ENCODE measurements at places on chromosomes 6 and 20.

DNA sequence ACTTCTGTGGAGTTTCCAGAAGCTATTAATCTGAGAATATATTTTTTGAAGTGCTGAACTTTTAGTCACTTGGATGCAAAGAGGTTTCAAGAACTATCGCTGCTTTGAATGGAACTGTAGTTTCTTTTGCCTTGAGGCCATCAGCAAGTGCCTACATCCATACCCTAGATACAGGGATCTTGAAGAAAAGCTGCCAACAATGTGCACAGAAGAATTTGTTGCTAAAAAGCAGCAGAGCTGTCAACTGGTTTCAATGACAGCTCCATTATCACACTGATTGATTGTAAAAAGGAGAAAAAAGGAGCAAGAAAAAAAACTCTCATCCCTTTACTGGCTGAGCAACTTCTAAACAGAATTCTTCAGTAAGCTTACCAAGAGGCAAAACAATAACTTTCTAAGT lies 251.0 kb upstream of the NRSN1 start:
- DNase-seq = no peak

- no peak for DNase-seq
Measured at GRCh38 chr6:140316966-140317365, 942.5 kb upstream of the CITED2 start.

DNA sequence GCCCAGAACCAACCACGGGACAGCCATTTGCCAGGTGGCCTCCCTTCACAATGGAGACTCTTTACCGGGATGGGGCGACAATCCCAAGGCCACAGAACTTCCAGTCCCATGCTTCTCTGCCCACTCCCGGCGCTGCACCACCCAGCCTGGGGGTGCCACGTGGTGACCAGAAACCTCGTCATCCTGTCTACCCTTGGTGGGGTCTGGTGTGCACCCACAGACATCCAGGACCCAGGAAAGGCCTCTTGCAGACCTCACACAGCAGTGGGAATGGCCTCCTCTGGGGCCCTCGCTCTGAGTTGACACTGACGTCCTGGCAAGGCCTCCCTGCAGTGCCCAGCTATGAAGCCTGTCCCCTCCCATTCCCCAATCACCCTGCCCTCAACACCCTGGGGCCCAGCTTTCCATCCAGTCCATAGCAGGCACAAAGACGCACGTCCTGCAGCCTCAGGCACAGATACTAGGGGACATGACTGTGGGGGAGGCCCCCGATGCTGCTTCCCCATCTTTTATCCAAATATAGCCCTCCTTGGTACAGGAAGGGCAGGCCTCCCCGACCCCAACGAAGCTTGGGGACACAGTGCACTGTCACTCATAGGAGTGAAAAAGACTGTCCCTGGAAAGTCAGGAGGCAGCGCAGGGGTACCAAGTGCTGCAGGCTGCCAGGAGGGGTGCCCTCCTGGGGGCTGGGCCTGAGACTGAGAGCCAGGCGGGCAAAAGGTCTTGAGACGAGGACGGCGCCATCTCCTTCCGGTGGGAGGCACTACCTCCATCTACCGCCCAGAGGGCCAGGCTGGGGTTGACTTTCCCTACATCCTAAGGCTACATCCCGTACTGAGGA lies 7.2 kb downstream of the CST7 start:
- DNase-seq = no peak

DNA sequence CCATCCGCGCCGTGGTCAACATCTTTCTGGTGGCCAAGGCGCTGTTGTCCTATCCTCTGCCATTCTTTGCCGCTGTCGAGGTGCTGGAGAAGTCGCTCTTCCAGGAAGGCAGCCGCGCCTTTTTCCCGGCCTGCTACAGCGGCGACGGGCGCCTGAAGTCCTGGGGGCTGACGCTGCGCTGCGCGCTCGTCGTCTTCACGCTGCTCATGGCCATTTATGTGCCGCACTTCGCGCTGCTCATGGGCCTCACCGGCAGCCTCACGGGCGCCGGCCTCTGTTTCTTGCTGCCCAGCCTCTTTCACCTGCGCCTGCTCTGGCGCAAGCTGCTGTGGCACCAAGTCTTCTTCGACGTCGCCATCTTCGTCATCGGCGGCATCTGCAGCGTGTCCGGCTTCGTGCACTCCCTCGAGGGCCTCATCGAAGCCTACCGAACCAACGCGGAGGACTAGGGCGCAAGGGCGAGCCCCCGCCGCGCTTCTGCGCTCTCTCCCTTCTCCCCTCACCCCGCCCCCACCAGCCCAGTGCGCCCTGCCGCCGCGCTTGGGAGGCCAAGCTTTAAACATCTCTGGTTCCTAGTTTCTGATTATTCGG lies 4.0 kb downstream of the SLC32A1 start:
- no peak for DNase-seq

- DNase-seq = no peak
Measured at GRCh38 chr20:2385496-2385895, 4.8 kb downstream of the TGM6 start.

DNA sequence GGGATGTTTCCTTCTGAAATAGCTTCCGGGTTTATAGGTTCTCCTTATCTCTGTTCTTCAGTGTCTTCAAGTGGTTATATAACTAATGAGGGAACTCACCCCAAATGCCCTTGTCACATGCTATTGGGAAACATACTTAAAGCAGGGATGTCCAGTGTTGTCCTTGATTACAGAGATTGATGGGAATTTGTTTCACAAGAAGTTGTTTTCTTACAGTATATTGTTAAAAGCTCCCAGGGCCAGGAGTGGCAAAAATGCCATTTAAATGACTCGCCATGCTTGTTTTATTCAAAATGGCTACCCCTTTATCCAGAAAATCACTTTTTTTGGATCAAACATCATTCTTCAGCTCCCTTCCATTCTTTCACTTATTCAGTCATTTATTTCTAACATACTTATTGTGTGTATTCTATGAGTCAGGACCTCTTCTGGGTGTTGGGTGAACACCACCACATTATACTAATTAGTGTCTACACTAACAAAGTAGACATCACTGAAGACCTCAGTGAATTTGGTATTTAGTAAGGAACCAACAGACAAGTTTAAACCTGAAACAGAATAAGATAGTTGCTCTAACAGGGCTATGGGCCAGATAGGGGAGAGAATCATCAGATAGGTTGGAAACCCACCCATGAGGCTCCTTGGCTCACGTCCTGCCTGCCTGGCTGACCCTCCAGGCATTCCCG lies 791.1 kb downstream of the MAFB start:
- DNase-seq = no peak

DNA sequence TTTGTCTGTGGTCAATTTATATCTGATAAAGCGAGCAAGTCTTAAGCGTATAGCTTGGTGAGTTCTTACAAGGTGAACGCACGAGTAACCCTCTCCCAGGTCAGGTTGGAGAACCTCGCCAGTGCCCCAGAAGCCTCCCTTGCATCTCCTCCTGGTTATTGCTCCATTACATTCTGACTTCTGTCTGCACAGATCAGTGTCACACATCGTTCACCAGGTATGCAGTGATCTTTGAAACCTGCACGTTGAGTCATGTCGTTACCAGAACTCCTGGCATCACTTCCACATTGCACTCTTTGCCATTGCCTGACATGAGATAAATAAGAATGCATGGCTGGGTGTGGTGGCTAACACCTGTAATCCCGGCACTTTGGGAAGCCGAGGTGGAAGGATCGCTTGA lies 44.2 kb downstream of the AKAP12 start:
- DNase-seq = no peak

GRCh38 chr6:77715588-77715987 lies 62.7 kb downstream of the MEI4 start:
- no peak for DNase-seq

DNA sequence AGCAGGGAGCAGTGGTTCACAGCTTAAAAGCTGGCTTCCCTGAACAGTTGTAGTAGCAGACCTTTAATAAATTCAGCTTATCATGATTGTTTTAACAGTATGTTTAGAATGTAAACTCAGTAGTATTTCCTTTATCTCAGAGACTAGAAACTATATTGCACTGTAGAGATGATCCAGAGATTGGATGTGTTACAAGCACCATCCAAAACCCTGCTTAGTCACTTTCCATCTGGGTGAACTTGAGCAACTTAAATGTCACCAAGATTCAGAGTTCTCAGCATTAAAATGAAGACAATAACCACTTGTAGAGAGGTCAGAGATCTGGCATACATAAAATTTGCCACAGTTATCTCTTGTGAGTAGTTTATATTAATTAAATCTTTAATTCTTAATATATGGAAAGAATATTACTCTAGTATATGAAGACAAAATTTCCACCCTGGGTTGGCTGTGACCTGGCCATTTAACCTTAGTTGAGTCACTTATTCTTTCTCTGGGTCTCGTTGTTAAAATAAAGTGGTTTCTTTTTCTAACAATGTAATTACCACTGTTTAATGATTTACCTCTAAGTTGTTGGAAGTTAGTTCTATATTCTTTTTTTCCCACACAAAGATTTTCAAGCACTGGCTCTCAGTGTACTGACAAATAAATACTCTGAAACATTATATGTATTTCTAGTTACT lies 239.2 kb upstream of the FKBP1C start:
- DNase-seq = no peak

GRCh38 chr6:26412228-26412627 lies 10.2 kb downstream of the BTN3A1 start:
- no peak for DNase-seq

- no peak for DNase-seq
Measured at GRCh38 chr6:106973018-106973835, 1.3 kb downstream of the CD24 start.

- no peak for DNase-seq
Measured at GRCh38 chr6:79232696-79233462, 1.6 kb downstream of the HMGN3 start.

DNA sequence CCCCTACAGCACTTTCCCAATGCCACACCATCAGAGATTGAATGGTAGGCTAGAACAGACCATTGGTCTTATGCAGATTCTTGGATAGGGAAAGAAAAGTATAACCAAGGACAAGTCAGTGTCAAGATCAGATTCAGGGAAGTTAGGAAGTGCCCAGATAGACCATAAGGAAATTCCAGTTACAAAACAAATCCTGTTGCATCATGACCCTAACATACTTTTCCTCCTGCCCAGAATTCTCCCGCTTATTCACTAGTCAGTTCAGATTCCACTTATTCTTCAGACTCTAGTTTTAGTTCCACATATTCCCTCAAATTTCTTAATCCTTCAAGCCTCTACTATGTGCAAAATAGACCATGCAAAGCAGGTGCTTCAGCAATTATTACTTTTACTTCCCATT lies 20.7 kb downstream of the METTL24 start:
- DNase-seq = no peak

DNA sequence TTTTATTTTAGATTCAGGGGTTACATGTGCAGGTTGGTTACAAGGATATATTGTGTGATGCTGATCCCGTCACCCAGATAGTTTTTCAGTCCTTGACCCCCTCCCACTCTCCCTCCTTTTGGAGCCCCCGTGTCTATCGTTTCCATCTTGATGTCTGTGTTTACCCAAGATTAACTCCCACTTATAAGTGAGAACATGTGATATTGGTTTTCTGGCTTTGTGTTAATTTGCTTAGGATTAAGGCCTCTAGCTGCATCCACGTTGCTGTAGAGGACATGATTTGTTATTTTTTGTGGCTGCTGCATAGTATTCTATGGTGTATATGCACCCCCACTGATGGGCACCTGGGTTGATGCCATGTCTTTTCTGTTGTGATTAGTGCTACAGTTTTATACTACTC lies 178.6 kb downstream of the PLCB1 start:
- DNase-seq = no peak

GRCh38 chr20:40930561-40930960 lies 98.1 kb upstream of the TOP1 start:
- no peak for DNase-seq

DNA sequence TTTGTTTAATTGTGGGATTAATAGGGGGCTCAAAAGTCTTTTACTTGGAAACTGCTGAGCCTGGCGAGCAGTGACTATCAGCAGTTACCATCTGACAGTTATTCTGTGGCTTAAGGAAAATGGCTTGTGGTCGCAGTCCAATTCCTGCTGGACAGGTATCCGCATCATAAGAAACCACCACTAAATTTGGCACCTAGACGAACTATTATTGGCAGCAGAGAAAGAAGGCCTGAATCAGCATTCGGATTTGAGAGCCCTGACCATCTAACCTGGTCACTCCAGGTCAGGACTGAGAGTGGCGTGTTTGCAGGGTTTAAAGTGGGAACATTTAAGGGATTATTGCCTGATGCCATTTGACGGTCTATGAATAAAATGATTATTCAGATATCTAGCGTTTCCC lies 146.4 kb downstream of the RPS12 start:
- no peak for DNase-seq

GRCh38 chr6:110878751-110879522 lies 4.4 kb downstream of the AMD1 start:
- no peak for DNase-seq

All from omental fat pad (tissue), 4 donors.